ENCODE measurements at places on chromosomes 12 and 14.

DNA sequence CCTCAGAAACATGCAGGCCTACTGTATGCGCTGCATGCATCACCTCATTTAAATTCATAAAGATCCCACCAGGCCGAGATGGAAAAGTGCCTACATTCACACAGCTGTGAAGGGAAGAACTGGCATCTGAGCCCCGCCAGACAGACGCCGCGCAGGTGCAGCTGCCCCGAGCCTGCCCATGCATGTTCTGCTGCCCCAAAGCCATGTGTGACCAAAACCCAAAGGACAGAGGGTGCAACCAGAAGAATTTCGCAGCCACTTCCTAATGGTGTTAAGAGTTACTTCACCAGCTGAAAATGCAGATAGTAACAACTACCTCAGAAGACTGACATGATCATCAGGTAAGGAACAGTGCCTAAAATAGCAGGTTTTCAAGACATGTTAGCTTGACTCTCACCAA, 13.5 kb upstream of the KRT8 start:
- no peak for DNase-seq

DNA sequence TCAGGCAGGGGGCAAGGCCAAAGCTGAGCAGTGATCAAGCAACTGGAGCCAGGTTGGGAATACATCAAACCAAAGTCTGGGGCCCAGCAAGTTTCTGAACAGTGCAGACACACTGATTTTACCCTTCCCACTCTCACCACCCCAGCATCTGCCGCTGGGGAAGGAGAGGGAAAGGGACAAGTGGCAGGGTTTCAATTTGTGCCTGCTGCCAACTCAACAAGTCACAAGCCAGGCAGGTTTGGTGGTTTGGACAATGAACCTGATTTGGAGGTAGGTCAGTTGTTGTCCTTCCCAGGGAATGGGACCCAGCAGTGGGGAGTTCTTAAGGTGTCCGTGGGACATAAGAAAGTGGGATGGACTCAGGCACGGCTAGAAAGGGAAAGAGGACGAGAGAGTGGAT, 151.9 kb upstream of the NOS1 start:
- no peak for DNase-seq

DNA sequence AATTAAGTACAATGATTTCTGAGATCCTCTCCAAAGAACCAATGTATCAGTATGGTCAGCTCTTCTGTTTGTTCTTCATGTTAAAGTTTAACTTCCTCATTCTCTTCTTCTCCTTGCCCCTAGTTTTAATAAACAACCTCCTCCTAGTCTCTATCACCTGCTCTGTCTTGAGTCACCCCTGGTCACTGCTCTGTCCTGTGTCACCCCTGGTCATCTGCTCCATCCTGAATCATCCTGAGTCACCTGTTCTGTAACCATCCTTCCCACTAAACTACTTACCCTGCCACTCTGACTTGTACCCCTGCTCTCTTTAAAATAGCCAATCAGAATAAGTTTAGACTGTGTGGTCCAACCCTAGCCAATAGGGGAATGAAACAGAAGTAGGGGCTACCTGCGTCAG, 100.5 kb downstream of the ALG10B start:
- DNase-seq = no peak

- DNase-seq = no peak
Observed at GRCh38 chr14:80988192-80988591, 32.8 kb downstream of the TSHR start.

DNA sequence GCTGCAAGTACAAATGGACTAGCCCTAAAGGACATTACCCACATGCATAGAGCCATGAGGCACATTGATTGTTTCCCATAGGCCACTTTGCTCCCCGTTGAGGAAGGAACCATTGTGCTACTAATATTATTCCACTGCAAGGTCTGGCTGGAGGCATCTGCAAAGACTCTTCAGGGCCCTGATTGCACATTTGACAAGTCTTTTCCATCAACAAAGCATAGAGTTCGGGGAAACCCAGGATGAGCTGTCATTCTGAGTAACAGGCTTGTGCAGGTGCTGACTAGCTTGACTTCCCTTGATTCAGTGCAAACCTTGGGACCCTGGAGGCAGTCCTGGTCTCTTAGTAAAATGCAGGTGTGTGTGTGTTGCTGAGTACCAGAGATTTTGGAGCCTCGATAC, 73.8 kb downstream of the SUSD6 start:
- no peak for DNase-seq

- DNase-seq = no peak
Observed at GRCh38 chr12:73220951-73221350, 948.8 kb downstream of the TRHDE start.

DNA sequence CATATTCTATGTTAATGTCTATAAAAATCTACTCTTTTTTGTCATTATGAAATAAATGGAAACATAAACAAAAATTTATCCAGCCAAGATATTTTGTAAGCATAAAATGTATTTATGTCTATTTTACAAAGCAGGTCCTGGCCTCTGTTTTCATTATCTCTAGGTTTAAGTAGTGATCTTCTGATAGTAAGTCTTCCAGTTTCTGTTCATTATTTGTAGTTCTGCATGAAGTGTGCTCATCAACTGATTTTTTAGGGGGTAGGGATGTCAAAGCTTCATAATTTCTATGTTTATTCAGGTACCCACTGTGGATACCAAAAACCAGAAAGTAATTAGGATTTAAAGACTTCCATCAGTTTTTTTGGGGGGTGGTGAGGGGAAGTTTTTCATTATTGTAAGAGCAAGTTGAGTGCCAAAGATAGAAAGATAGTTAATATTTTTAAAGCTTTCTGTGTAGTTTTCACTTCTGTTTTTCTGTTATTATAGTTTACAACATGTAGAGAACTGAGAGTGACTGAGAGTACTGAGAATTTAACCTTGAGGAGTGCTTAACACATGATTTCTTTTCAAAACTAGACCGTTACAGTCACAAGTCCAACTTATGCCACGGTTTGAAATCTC, 30.6 kb upstream of the LMO3 start:
- no peak for DNase-seq

DNA sequence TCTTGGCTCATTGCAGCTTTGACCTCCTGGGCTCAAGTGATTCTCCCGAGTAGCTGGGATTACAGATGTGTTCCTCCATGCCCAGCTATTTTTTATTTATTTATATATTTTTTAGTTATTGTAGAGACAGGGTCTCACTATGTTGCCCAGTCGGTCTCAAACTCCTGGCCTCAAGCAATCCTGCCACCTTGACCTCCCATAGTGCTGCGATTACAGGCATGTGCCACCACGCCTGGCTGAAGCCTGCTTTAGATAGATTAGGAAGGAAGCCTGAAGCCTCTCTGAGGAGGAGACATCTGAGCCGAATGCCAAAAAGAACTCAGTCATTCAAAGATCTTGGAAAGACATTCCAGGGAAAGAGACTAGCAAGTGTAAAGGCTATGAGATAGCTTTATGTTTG, 10.2 kb downstream of the INHBC start:
- DNase-seq = no peak

- no peak for DNase-seq
Observed at GRCh38 chr14:36605506-36605857, 23.1 kb upstream of the NKX2-8 start.

GRCh38 chr12:52662093-52662917, 10.3 kb upstream of the KRT2 start:
- DNase-seq = no peak

GRCh38 chr14:103834956-103835355, 12.4 kb downstream of the PPP1R13B start:
- no peak for DNase-seq

- DNase-seq = no peak
Observed at GRCh38 chr12:19893514-19893913, 454.2 kb downstream of the AEBP2 start.

- DNase-seq = no peak
Observed at GRCh38 chr12:56084958-56085543, 5.1 kb downstream of the ERBB3 start.

- no peak for DNase-seq
Observed at GRCh38 chr12:87687362-87687761, 341.8 kb downstream of the C12orf50 start.
